NCI-H146 (cell line): ENCODE measurements at places on chromosomes 7 and 10.

GRCh38 chr10:66627156-66627555, 298.7 kb upstream of the LRRTM3 start:
- DNase-seq, result no peak

- peak; percentile 67 for DNase-seq
Measured at GRCh38 chr10:132418527-132419416, 21.8 kb downstream of the PWWP2B start.

GRCh38 chr7:38273286-38273995, at the start of gene TARP:
TARP (minus strand) TSS chr7:38273636.
- DNase-seq, result no peak

DNA sequence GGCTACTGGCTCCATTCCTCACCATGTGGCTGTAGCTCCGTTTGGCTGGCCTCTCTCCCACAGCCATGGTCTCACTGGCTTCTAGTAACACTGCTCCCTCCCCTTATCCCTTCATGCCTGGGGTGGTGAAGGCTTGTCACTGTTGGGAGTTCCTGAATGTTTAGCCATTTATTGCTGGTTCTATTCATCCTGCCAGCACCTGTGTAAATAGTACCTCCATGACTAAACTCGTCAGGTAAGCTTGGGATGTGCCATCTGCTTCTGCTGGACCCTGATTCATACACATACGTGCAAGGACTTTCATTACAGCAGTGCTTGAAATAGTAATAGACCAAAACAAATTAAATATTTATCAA, 61.6 kb downstream of the CCDC71L start:
- DNase-seq, result peak; percentile 99

DNA sequence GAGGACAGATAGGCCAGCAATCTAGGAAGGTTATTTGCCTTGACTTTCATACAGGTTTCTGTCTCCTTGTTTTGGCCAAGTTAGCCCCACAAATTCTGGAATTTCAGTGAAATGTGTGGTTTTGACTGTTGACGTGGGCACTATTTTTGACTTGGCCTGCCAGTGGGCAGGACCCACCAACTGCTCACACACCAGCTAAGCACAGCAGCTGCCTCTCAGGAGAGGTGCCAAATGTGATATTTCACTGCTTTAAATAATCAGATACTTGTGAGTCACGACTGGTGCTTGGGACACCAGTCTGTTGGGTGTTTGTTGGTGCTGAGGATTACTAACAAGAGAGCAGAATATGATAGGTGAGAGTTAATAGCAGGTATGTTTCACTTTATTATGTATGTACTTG, 409.7 kb upstream of the MTPN start:
- no peak for DNase-seq

GRCh38 chr10:5356302-5356763, 8.4 kb upstream of the UCN3 start:
- DNase-seq, result no peak

- peak; percentile 92 for DNase-seq
Measured at GRCh38 chr10:120979435-120980278, 128.5 kb downstream of the WDR11 start.

GRCh38 chr7:28093623-28094232, 86.9 kb downstream of the JAZF1 start:
- DNase-seq, result peak; percentile 47

DNA sequence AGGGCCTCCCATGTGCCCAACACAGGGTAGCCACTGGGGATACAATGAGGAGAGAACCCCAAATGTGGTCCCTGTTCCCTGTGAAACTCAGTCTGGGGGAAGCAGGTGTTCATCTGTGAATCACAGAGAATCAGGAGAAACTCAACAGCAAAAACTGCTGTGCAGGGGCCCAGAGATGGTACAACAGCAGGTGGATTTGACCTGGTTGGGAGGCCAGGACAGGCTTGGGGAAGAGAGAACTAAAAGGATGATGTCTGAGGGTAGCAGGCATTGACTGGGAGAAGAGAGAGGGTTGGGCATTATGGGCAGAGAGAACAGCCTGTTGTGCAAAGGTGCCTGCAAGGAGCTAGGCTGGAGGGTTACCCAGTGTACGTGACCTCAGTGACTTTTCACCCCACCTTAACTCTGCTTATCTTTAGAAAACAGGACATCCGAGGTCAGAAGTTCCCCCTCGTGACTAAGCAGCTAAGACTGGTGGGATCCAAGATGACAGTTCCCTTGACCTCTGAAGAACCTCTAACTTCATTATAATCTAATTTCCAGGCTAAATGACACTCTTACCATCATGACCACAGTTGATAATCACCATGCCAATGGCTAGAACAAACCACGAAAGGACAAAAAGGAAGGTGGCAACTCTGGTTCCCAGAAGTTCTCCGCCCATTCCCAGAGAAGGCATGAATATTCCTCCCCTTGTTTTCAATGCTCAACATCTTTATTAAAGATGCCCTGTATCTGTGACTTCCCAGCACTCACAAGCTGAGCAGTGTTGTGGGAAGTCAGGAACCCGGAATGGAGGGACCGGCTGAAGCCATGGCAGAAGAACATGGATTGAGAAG, 5.1 kb upstream of the ADAMTS14 start:
- no peak for DNase-seq

DNA sequence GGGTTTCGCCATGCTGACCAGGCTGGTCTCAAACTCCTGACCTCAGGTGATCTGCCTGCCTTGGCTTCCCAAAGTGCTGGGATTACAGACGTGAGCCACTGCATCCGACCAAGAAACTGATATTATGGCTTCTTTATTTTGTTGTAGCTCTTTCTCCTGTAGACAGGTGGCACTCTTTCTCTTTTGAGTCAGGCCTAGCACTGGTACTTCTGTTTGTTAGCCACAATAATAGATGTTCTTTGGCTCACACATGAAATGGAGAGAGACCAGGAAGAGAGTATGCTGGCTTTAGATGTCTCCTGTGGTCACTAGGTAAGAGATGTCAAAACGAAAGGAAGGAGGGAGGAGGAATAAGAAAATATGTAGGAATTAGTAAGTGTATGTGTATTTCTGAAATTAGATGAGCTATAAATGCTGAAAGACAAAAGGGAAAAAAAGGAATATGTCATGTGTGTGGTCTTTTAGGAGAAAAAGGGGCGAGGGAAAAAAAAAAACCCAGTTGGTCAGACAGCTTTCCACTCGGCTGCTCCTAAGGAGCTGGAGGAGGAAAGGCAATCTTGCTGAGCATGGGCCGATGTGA, 78.7 kb downstream of the CLEC2L start:
- peak; percentile 38 for DNase-seq

DNA sequence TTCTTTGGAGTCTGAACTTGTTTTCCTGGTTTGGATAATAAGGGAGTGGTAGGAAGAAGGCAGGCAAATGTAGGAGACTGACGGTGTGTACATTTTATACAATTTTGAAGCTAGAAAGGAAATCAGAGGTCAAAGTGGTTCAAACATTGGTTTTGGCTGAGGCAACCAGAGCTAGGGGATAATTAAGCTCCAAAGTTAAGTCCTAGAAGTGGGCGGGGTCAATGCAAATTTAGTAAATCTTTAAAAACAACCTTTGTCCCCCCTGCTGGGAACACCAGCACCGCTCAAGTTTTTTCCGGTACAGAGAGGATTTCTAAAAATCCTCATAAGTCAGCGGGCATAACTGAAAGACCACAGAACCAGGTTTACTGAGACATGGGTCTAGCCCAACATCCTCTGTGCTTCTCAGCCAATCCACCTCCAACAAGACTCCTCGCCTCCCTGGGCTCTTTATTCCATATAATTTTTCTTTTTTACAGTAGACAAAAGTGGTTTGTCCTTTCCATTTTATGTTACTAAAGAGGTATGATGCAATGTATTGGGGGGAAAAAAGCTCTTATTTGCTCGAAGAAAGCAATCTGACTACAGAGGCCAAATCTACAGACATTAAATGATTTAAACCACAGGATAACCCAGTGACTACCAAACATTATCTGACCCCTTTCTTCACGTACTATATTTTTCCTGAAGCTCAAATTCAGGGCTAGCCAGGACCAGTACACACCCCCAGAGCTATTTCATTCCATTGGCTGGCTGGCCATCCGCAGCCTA, 1.6 kb downstream of the GLUD1 start:
- peak; percentile 14 for DNase-seq

- no peak for DNase-seq
Measured at GRCh38 chr7:79984210-79984609, 150.4 kb upstream of the GNAI1 start.

GRCh38 chr7:41162612-41163011, 540.3 kb downstream of the INHBA start:
- no peak for DNase-seq

DNA sequence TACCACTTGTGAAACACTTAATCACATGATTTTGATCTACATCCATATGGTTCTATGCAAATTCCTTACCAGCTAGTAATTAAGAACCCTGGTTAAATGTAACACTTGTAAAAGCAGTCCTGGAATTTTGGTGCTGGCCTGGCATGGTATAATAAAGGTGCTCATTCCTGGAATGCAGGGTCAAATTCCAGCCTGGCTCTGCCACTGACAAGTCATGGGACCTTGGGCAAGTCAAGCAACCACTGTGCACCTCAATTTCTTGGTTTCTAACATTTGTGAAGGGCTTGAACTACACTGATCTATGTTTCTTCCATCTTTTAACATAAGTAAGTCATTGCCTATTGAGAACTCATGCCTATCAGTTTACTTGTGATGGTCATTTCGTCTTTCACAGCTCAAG, 91.9 kb upstream of the PIK3CG start:
- DNase-seq, result no peak

DNA sequence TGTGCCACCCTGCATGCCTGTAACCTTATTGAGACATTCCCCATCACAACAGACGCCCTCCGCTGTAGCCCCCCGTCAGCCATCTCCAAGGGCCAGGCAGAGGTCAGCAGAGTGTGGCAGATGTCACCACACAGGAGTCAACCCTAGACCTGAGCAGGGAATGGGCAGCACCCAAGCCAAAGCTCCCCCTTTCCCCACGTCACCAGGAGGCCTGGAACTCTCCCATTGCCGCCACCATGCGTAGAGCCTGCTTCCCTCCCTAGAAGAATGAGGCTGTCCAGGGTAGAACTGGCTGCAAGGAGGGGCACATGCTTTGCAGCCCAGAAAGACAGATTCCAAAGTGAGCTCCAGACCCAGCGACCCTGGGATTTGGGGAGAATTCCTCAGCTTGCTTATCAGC, 342.9 kb downstream of the TNS3 start:
- no peak for DNase-seq

- no peak for DNase-seq
Measured at GRCh38 chr10:132992433-132993215, 50.3 kb upstream of the CFAP46 start.

DNA sequence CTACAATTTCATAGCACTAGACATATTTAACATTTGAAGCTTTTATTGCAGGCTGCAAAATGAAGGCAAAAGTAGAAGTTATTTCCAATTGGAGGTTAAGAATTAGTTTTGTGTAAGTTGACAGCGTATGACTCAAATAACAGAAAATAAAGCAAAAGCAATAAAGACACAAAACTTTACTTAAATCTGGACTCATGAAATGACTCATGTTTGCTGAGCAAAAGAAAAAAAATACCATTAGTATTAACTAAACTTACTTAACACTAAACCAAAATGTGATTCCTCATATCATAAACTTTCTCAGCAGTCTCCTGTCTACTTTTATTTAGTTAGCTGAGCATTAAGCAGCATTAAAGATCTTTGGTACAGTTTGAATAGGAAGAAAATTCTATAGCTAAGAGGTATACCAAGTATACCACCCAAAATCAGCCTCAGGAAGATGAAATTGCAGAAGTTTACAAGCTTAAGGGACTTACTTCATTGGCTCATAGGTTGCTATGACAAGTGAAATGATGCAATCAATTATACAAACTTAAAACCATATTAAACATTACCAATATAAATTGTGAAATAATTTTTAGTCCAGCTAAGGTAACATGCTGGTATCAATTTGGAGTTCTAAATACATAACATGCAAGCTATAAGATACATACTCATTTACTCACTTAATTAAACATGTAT, 1131.4 kb downstream of the XPNPEP1 start:
- DNase-seq, result no peak

- no peak for DNase-seq
Measured at GRCh38 chr7:4054158-4054557, 627.9 kb upstream of the FOXK1 start.
